Effector memory CD8-positive, alpha-beta T cell (primary cell): ENCODE measurements at places on chromosomes 7 and 10.

DNA sequence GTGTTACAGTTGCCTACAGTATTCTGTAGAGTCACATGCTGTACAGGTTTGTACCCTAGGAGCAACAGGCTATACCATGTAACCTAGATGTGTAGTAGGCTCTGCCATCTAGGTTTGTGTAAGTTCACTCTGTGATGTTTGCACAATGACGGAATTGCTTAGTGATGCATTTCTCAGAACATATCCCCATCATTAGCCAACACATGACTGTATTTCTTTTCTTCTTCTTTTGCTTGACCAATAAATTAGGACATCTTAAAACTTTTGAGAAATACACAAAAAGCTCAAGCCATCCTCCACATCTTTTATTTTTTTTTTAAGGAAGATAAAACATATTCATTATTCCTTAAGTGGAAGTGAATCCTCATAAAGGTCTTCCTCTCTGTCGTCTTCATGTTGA is 5.4 kb upstream of the PFKFB3 start:
- DNase-seq, result no peak

- no peak for DNase-seq
These were observed 22.3 kb downstream of the HYAL4 start for GRCh38 chr7:123867225-123867624.

- no peak for DNase-seq
These were observed 131.7 kb upstream of the TNS3 start for GRCh38 chr7:47713595-47713994.

- DNase-seq, result no peak
These were observed 118.8 kb downstream of the CDK6 start for GRCh38 chr7:92717623-92717992.

GRCh38 chr10:86836044-86836443 is 79.6 kb downstream of the BMPR1A start:
- no peak for DNase-seq

DNA sequence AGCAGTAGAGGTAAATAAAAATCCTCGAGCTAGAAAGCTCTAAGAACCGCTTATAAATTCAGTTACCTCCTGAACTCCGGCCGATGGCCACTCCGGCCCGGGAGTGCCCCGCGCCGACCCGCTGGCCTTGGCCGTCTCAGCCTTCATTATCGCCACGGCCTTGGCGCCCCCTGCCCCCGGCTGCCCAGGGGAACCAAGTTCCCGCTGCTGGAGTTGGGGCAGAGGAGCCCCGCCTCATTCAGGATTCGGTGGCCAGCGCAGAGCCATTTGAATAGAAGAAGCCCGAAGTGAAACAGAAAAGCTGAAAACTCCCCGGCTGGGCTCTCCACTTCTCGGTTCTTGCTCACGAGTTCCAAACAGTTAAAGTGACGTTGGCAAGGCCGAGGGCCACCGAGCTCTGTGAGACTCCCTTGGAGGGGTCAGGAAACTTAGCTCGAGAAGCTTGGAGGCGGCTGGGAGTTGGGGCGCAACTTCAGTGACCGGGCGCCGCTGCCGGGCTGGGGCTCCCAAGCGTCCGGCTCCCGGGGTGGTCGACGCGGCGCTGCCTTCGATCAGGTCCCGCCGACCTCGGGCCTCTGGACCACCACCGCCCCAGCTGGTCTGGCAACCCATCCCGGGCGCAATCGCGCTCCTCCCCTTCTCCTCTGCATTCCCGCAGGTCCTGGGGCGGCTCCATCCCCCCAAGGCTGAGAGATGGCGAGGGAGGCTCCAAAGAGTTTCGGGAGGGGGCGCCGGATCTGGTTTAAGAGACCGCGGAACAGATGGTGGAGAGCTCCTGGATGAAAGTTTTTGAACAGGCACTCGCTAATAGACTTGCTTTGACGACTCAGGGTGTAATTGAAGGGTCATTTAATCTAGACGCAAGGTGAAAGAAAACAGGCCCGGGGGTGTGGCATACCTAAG is 5.8 kb upstream of the FEZF1 start:
- DNase-seq, result no peak

- no peak for DNase-seq
These were observed 19.4 kb downstream of the KAZALD1 start for GRCh38 chr10:101080933-101081931.

- DNase-seq, result no peak
These were observed 543.3 kb downstream of the TNS3 start for GRCh38 chr7:47038621-47039020.

GRCh38 chr7:132846086-132846485 is 235.8 kb downstream of the CHCHD3 start:
- no peak for DNase-seq

DNA sequence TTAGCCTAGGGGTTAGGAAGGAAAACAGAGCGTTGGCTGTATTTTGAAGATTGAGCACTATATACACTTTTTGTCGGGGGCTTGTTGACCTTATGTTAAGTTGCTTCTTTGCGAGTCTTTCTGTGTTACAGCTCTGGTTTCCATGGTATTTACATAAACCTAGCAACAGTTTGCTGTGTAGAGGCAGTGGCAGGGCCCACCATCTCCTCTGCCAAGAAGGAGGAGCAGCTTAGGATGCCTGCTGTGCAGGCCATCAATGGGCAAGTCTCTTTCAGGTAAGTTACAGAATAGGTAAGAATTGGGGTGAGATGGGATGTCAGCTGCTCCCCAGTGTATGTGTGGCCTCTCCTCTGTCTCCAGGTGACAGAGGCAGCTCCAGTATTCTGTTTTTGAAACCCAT is 485.5 kb downstream of the LRMDA start:
- DNase-seq, result no peak

GRCh38 chr7:184294-185264 is 7.8 kb upstream of the FAM20C start:
- no peak for DNase-seq

- no peak for DNase-seq
These were observed at the start of gene LDB3 for GRCh38 chr10:86668297-86669165. LDB3 (plus strand) TSS chr10:86668511; CDS start chr10:86668692, 181 bp downstream.

- no peak for DNase-seq
These were observed 44.1 kb downstream of the MTURN start for GRCh38 chr7:30178748-30179436.

- DNase-seq, result no peak
These were observed 28.4 kb downstream of the RASGEF1A start for GRCh38 chr10:43238462-43238861.
